ENCODE measurements at places on chromosomes 2 and 18.

- DNase-seq, result no peak
Observed at GRCh38 chr2:234422273-234422732, 74.6 kb downstream of the ARL4C start.

DNA sequence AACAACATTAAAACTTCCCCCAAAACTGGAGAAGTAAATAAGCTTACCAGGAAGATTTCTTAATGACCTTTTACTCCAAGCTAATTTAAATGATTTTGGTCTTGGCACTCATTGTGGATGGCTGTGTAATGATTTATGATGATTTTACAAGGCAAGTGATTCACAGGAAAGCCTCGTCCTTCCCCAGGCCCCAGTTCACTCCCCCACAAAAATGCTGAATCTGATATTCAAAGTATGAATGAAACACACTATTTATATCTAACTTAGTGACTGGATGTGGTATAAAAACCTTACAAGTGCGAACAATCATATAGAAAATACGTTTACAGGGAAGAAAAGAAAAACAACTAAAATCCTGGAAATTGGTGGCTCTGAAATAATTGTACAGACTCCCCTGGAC, 49.8 kb downstream of the ZNF516 start:
- DNase-seq, result no peak

DNA sequence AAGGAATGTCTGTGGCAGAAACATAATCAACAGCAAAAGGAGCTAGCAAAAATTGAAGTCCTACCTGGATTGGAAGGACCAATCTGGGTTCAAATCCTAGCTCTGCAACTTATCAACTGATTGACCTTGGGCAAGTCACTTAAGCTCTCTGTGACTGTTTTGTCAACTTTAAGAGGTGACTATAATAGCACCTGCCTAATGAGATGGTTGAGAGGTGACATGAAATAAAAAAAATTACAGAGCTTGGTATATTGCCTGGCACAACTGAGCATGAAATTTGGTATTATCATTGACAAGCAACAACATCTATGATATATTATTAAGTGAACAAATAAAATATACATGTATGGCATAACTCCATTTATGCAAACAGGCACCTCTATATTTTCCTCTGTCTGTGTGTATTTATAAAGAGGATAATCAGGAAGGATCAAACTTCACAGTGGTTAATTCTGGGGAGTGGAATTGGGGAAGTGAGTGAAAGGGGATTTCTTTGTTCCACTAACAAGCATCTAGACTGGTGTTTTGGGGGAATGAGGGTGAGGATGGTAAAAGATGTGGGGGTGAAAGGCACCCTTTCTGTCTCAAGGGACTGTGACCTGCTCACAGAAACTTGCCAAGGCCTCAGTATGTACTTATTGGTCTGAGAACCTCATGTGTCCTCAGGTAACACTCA, 132.8 kb upstream of the SERTAD2 start:
- DNase-seq, result no peak

- DNase-seq, result no peak
Observed at GRCh38 chr18:48629730-48630324, 91.0 kb downstream of the CTIF start.

- no peak for DNase-seq
Observed at GRCh38 chr18:51154431-51155063, 42.9 kb downstream of the MEX3C start.

DNA sequence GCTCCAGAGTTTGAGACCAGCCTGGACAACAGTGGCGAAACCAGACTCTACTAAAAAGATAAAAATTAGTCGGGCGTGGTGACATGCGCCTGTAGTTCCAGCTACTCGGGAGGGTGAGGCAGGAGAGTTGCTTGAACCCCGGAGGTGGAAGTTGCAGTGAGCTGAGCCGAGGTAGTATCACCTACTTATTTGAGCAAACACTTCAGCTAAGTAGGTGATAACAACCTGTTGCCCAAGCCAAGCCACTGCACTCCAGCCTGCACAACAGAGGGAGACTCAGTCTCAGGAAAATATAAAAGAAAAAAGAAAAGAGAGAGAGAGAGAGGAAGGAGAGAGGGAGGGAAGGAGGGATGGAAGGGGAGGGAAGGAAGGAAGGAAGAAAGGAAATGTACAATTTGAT, 21.3 kb downstream of the FER1L5 start:
- no peak for DNase-seq

DNA sequence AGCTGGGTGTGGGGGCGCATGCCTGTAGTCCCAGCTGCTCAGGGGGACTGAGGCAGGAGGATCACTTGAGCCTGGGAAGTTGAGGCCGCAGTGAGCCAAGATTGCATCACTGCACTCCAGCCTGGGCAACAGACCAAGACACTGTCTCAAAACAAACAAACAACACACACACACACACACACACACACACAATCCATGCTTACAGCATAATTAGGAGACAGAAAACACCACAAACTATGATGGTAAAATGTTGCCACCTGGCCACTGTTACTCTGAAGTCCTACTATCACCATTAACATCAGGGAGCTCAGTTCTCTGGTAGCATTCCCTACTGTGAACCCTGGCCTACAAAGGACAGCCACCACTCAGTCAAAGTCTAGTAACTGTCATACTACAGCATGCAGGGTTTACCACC, 18.3 kb downstream of the DNPEP start:
- no peak for DNase-seq

- no peak for DNase-seq
Observed at GRCh38 chr2:85851253-85852151, 37.3 kb downstream of the ST3GAL5 start.

DNA sequence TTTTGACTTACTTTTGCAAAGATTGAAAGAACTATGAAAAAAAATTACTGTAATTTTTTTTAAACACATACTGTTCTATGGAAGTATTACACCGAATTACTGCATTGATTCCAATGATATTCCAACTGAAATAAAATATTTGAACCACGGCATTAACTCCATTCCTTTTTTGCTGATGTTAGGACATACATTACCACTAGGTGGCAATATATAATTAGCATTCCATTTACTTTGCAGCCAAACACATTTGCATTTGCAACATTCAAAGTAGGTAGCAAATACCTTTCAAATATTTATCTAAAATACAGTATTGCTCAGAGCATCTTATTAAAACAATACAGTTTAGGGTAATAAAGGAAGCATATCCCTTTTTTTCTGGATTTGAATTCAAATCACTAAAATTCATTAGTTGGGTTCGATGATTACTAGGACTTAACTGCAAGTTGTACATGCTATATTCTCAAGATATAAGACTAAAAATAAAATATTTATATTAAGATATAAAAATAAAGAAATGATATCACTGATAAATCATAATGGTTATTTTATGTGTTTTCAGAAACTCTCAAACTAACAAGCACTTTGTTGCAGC, 31.3 kb downstream of the LANCL1 start:
- DNase-seq, result no peak
